ENCODE measurements at places on chromosomes 13 and 19. TPM values are rescaled to one million over a fixed set of nuclear protein-coding genes. Genes with fewer than 3 reads are reported as not detected.

The HOMER3 gene
- total RNA-seq: 62.7 TPM

The MEIS3 gene
- 83.7 TPM for total RNA-seq

The GPC6 gene
- 31.4 TPM for total RNA-seq

The ARL11 gene
- 0.21 TPM for total RNA-seq

GRCh38 chr13:49417161-49417560 lies 26.7 kb downstream of the CAB39L start:
- H3K27ac ChIP-seq: no peak overlapping the region
- H3K27me3 ChIP-seq: no peaks in the 10 kb centered on the region
- no peak overlapping the region for H3K4me3 ChIP-seq
- H3K4me1 ChIP-seq: no peaks in the 10 kb centered on the region

DNA sequence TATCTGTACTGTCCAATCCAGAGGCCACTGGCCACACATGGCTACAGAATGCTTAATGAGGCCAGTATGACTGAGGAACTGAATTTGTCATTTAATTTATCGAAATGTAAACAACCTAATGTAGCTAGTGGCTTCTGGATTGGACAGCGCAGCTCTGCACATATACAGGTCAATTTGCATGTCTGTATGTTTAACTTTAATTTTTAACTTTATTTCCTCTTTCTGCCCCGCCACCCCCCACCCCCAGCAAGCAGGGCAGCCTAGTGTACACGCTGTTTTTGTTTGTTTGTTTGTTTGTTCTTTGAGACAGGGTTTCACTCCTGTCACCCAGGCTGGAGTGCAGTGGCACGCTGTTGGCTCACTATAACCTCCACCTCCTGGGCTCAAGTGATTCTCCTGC lies 15.5 kb downstream of the ZSWIM9 start:
- no peak overlapping the region for H3K27ac ChIP-seq
- H3K4me1 ChIP-seq: no peaks in the 10 kb centered on the region
- H3K4me3 ChIP-seq: no peak overlapping the region
- no peaks in the 10 kb centered on the region for H3K27me3 ChIP-seq

DNA sequence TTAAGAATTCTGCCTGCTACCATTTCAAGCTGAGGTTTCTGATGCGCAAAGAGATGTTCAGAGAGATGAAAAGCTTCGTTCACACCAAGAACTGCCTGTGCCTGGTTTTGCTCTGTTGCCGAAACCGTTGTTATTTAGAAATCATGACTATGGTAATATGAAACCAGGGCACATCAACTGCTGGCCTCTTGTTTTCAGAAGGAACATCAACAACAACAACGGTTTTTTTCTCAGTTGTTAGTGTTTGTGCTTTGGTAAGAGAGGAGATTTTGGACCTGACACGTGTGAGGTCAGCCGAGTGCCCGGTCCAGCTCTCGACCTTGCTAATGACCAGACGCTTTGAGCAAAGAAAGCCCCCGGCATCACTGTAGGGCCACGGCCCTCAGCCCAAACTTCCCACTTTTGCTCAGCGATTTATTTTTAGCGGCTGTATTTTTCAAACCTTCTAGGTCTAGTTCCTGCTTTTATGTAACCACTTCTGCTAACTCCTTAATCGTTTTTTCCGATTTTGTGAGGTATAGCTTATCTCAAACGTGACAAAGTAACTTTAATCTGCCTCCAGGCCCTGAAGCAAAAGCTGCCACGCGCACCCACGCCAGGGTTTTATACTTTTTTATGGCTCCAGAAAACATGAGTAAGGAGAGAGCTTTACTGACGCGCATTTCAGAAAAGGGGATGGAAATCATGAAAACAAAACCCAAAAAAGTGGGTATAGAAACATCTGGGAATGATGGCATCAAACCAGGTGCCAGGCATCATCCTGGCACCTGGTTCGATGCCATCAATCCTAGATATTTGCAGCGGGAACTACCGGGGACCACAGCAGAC lies 42.0 kb downstream of the KLF2 start:
- H3K27ac ChIP-seq: peak overlapping the region; percentile 22
- no peak for DNase-seq
- H3K4me1 ChIP-seq: peaks cover 10% of the 10 kb centered on the region

GRCh38 chr19:38266981-38267597 lies 2.7 kb downstream of the SPINT2 start:
- no peak overlapping the region for H3K4me3 ChIP-seq
- no peak for DNase-seq
- H3K27me3 ChIP-seq: no peaks in the 10 kb centered on the region
- H3K27ac ChIP-seq: peak overlapping the region; percentile 74
- peaks cover 41% of the 10 kb centered on the region for H3K4me1 ChIP-seq

GRCh38 chr13:95745752-95746151 lies 68.8 kb downstream of the DNAJC3 start:
- H3K4me1 ChIP-seq: peaks cover 6% of the 10 kb centered on the region
- H3K4me3 ChIP-seq: no peak overlapping the region
- H3K36me3 ChIP-seq: no peaks in the 10 kb centered on the region
- no peaks in the 10 kb centered on the region for H3K27me3 ChIP-seq
- peak overlapping the region; percentile 4 for H3K27ac ChIP-seq
- DNase-seq: peak; percentile 11

- H3K27me3 ChIP-seq: no peaks in the 10 kb centered on the region
- no peaks in the 10 kb centered on the region for H3K36me3 ChIP-seq
- DNase-seq: no peak
Observed at GRCh38 chr13:38415233-38415632, 65.6 kb downstream of the UFM1 start.

DNA sequence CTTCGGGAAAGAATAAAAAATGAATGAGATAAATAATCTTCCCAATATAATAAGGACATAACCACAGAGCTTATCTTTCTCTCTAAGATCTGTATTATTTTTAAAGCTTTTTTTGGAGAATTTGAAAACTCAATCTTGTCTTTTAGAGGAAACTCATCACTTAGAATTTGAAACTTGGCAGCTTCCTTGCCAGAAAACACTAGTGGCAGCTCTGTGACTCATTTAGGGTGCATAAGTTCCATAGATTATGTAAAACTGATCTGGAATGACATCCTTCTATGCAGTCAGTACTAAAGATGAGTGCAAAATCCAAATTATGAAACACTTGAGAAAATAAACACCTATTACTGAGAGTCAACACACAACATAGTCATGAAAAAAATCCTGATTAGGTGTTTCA lies 848.0 kb downstream of the DACH1 start:
- no peaks in the 10 kb centered on the region for H3K36me3 ChIP-seq
- no peaks in the 10 kb centered on the region for H3K27me3 ChIP-seq
- H3K4me3 ChIP-seq: no peak overlapping the region
- no peak overlapping the region for H3K27ac ChIP-seq

- H3K27me3 ChIP-seq: no peaks in the 10 kb centered on the region
- no peak for DNase-seq
- H3K27ac ChIP-seq: no peak overlapping the region
- H3K4me1 ChIP-seq: no peaks in the 10 kb centered on the region
Observed at GRCh38 chr19:42114412-42114811, 17.8 kb downstream of the POU2F2 start.

DNA sequence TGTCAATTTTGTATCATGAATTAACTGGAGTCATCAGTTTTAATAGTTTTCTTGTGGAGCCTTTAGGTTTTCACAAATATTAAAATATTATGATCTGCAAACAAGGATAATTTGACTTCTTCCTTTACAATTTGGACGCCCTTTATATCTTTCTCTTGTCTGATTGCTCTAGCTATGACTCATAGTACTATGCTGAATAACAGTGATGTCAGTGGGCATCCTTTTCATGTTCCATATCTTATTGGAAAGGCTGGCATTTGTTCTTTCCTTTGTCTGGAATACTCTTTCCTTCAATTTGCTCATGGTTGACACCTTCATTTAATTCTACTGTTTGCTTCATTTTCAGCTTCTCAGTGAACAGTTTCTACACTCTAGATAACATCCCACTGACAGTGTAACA lies 1129.3 kb downstream of the SLITRK5 start:
- no peak overlapping the region for H3K27ac ChIP-seq
- no peak overlapping the region for H3K4me3 ChIP-seq
- no peaks in the 10 kb centered on the region for H3K36me3 ChIP-seq
- DNase-seq: no peak

DNA sequence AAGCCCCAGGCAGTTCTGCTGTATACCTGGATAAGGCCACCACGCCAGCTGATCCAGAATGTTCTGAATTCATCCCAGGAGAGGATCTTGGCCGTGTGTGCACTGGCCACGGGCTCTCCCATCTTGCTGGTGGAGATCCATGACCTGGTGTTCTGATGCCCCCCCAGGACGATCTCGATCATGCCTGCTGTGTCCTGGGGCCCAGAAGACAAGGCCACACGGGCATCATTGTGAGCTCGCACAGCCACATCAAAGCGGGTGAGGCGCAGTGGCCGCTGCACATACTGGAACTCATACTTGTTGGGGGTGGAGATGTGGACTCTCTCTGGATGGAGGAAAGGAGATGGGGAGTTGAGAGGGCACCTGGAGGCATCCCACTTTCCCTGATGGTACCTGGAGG lies 40.1 kb downstream of the F2RL3 start:
- H3K4me3 ChIP-seq: no peak overlapping the region
- no peak overlapping the region for H3K27ac ChIP-seq
- no peaks in the 10 kb centered on the region for H3K27me3 ChIP-seq
- H3K36me3 ChIP-seq: no peaks in the 10 kb centered on the region
- no peaks in the 10 kb centered on the region for H3K4me1 ChIP-seq

DNA sequence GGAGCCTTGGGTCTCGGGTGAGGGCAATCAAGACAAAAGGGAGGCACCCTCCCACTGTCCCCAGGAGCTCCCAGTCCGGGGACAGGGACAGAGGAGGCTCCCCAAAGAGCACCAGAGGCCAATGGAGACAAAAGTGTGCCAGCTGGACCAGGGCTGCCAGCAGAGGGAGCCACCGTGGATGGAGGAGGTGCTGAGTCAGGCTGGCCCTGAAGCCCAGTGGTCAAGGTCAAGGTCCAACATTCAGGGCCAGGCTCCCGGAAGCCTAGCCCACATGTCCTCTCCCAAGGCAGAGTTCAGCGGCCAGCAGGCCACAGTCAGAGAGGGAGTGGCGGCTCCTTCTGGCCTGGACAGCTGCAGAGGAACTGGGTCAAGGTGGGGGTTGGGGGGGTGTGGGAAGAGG lies 8.4 kb downstream of the COL5A3 start:
- no peak overlapping the region for H3K4me3 ChIP-seq
- no peaks in the 10 kb centered on the region for H3K4me1 ChIP-seq
- H3K27me3 ChIP-seq: peaks cover 3% of the 10 kb centered on the region
- no peak overlapping the region for H3K27ac ChIP-seq
- H3K36me3 ChIP-seq: no peaks in the 10 kb centered on the region

- peaks cover 4% of the 10 kb centered on the region for H3K27me3 ChIP-seq
- H3K4me1 ChIP-seq: no peaks in the 10 kb centered on the region
- H3K4me3 ChIP-seq: no peak overlapping the region
- no peak for DNase-seq
- no peak overlapping the region for H3K27ac ChIP-seq
Observed at GRCh38 chr13:51564671-51565070, 19.6 kb upstream of the WDFY2 start.

DNA sequence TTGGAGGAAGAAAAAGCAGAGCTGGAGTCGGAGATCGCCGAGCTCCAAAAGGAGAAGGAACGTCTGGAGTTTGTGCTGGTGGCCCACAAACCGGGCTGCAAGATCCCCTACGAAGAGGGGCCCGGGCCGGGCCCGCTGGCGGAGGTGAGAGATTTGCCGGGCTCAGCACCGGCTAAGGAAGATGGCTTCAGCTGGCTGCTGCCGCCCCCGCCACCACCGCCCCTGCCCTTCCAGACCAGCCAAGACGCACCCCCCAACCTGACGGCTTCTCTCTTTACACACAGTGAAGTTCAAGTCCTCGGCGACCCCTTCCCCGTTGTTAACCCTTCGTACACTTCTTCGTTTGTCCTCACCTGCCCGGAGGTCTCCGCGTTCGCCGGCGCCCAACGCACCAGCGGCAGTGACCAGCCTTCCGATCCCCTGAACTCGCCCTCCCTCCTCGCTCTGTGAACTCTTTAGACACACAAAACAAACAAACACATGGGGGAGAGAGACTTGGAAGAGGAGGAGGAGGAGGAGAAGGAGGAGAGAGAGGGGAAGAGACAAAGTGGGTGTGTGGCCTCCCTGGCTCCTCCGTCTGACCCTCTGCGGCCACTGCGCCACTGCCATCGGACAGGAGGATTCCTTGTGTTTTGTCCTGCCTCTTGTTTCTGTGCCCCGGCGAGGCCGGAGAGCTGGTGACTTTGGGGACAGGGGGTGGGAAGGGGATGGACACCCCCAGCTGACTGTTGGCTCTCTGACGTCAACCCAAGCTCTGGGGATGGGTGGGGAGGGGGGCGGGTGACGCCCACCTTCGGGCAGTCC lies 5.0 kb downstream of the FOSB start:
- no peak for DNase-seq
- H3K36me3 ChIP-seq: no peaks in the 10 kb centered on the region
- no peak overlapping the region for H3K27ac ChIP-seq
- H3K4me1 ChIP-seq: peaks cover 14% of the 10 kb centered on the region

GRCh38 chr13:21039097-21039800 lies 22.1 kb downstream of the LATS2 start:
- peaks cover 11% of the 10 kb centered on the region for H3K4me1 ChIP-seq
- H3K27me3 ChIP-seq: no peaks in the 10 kb centered on the region
- H3K36me3 ChIP-seq: no peaks in the 10 kb centered on the region

- H3K4me3 ChIP-seq: no peak overlapping the region
- no peaks in the 10 kb centered on the region for H3K27me3 ChIP-seq
- no peak overlapping the region for H3K27ac ChIP-seq
- no peak for DNase-seq
Observed at GRCh38 chr13:85108356-85108755, 690.9 kb downstream of the SLITRK6 start.

DNA sequence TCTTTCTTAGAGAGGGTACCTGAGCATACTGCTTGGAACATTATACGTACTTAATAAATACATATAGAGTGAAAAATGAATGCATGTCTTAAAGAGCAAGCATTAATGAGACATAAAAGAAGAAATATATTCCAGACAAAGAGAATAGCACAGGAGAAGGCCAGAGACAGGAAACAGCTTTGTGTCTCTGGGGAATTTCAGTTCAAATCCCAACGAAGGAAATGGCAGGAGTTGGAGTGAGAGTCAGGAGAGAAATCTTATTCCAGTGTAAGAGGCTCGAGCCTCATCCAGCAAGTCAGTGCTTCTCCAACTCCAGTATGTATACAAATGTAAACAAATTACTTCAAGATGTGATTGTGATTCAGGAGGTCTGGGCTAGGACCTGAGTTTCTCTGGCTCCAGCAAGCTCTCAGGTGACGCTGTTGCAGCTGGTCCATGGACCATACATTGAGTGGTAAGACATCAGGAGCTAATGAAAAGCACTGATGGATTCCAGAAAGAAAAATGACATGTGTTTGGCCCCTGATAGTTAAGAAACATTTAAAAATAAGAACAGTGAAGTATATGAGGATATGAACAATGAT lies 108.2 kb downstream of the RAP2A start:
- H3K4me3 ChIP-seq: no peak overlapping the region
- peaks cover 4% of the 10 kb centered on the region for H3K4me1 ChIP-seq
- no peaks in the 10 kb centered on the region for H3K36me3 ChIP-seq
- H3K27ac ChIP-seq: no peak overlapping the region

DNA sequence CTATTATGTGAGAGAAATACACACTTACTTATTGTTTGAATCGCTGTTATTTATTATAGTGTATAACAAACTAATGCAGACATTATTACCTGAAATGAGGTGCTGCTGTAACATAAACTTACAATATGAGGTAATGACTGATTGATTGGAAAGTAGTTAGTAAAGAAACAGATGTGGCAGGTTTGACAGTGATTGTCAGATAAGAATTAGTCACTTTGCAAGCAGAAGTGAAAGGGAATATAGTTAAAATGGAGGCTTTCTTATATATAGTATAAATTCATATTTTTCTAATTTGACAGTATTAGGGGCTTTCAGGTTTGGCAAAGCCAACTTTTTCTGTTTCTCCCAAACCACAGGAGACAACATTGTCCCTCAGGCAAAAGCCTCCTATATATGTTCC lies 20.6 kb downstream of the MIR17HG start:
- H3K27me3 ChIP-seq: no peaks in the 10 kb centered on the region
- no peak overlapping the region for H3K4me3 ChIP-seq
- DNase-seq: no peak
- H3K36me3 ChIP-seq: no peaks in the 10 kb centered on the region
- peaks cover 3% of the 10 kb centered on the region for H3K4me1 ChIP-seq
- H3K27ac ChIP-seq: no peak overlapping the region
